ENCODE measurements at places on chromosomes 6 and 20. TPM values are rescaled to one million over a fixed set of nuclear protein-coding genes. Genes with fewer than 3 reads are reported as not detected.

Gene NSFL1C
- 43.5 TPM for total RNA-seq

Gene HUS1B
- total RNA-seq, result 0.23 TPM

Gene CRISP2
- total RNA-seq, result not detected

Gene FOXF2
- not detected for total RNA-seq

DNA sequence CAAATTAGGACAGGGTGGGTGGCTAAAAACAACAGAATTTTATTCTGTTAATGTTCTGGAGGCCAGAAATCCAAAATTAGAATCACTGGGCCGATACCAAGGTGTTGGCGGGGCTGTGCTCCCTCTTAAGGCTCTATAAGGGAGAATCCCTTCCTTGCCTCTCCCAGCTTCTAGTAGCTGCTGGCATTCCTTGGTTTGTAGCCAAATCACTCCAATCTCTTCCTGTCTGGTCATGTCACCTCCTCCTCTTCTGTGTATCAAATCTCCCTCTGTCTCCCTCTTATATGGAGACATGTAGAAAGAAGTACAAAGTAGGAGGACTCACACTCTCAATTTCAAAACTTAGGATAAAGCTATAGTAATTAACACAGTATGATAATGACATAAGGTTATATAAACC lies 102.9 kb upstream of the SIRPA start:
- no peak for DNase-seq

DNA sequence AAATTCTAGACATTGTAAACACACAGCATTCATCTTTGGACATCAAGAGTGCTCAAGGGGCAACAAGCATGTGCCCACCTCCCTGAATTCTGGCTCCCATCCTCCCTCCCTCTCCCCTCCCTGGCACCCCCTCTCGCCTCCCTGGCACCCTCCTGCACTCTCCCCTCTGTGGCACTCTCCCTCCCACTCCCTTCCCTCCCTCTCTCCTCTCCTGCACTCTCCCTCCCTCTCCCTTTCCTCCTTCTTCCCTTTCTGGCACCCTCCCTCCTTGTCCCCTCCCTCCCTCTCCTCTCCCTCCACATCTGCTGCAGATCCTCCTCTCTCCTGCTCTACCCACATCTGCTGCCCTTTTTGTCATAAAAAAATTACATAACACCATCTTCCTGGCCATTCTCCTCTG lies 113.0 kb upstream of the SLC22A23 start:
- no peak for DNase-seq

DNA sequence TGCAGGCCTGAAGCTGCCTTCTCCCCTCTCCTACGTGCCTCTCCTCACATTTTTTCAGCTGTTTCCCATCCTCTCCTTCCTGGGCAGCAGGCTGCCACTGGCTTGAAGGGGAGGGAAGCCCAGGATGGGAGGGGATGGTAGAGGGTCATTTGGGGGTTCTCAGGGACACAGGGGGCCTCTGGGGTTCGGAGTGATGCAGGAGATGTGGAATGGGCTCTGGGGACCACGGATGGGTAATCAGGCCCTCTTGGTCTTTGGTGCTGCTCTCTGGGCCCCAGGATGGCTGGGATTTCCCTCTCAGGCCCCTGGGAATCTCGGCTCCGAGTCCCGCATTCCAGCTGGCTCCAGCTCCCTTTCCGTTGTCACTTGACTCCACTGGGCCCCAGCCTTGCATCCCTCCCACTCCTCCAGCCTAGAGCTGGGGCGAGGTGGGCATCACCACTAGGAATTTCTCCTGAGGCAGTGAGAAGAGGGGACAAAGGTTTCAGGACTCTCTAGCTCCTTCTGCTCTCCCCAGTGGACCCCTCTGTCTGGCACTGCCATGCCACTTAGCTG lies 2.0 kb upstream of the DDR1 start:
- peak; percentile 35 for DNase-seq

DNA sequence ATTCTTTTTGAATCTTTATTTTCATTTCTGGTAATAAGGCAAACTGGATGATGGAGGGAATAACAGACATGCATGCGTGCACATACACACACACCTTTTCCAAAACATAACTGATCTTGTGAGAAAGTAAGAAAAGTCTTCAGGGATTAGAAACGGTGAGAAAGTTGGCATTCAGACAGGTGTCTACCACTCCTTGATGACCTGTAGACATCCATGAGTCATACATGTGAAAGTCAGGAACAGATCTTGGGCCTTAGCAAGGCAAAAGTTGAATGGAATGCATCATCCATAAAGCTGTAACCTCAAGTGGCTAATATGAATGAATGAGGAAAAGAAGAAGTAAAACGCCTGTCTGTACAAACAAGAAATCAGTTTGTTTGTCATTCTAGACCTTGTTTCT lies 97.3 kb downstream of the GRIK2 start:
- no peak for DNase-seq

- DNase-seq, result no peak
Measured at GRCh38 chr20:5918856-5919625, 31.3 kb downstream of the TRMT6 start.

- DNase-seq, result no peak
Measured at GRCh38 chr6:13429406-13429753, 58.0 kb downstream of the GFOD1 start.

DNA sequence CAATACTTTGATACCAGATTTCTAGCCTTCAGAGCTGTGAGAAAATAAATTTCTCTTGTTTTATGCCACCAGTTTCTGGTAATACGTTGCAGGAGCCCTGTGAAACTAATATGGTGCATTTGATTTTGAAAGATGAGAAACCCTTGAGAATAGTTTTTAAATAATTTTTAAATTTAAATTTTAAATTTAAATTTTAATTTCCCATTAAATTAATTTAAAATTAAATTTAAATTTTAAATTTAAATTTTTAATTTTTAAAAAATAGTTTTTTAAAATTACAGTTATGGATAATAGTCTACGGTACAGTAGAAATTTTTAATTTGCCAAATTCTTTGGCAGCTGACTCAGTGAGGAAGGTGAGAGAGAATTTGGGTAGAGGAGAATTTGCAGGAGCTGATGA lies 68.6 kb upstream of the SLC24A3 start:
- no peak for DNase-seq

DNA sequence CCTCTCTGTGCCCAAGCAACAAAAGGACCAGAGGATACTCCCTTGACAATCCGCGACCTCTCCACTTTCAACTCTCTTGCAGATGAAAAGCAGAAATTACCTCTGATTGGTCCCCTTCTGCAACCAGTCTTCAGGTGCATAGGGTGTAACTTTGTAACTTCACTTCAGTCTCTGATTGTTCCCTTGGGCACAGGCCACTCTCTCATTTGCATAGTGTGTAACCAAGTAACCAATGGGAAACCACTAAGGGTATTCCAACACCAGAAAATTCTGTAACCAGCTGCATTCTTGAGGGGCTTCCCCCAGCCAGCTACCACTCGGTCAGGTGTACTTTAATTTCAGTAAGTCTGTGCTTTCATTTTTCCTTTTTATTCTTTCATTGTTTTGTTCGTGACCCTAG lies 4.4 kb upstream of the RAET1L start:
- DNase-seq, result no peak

DNA sequence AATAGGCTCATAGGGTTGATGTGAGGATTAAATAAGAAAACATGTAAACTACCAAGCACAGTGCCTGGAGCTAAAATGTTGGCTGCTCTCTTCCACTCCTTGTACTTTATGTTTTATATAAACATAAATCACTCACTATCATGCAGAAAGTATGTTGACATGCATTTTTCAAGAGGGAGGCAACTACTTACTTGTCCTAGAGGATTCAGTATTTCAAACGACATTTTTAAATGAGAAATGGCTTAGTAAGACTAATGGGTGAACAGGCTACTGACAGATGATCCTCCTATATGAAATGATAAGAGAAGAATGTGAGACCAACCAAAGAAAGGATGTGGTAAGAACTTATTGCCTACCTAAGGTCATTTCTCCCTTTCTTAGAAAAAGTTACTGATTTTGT lies 21.0 kb downstream of the LATS1 start:
- DNase-seq, result no peak

DNA sequence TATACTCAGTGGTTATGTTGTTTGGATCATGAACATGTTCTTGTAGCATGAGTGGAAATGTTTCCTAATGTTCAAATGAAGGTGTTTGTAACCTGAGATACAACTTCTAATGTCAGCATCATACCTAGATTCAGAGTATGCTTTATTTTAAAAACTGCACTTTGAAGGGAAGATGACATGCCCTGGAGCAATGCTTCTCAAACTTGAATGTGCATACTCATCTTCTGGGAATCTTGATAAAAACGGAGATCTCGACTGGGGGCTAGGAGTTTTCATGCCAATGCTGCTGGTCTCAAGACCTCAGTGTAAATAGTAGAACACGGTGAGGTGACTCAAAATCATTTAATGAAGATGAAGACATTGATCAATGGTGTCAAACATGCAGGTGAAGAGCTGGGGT lies 440.0 kb upstream of the NOX3 start:
- DNase-seq, result no peak

DNA sequence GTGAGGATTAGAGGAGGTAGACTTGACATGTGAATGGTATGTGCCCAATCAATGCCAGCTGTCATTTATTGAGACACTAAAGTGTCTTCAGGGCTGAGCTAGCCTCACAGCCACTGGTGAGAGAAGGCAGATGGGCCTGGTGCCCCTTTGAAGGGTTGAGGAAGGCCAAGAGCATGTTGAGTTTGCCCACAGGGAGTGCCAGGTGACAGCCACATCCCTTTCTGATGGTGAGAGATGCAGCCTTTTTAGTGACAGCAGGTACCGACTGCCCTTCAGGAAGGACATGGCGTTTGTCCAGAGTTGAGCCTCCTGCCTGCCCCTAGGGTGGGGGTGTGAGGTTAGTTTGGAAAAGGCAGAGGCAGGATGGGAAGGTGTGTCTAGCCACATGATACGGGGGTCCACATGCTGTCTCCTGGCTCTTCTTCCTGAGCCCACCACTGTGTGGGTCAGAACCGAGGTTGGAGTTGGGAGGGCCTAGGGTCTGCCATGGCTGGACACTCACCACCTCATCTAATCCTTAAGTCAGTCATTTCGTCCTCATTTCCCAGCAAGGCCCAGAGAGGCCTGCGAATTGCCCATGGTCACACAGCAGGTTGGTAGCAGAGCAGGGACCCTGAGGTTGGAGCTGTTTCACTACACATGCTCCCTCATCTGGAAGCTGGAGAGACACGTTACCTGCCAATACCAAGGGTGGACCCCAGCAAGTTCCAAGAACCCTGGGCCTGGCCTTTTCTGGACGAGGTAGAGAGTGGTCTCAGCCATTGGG lies 32.5 kb downstream of the SPDEF start:
- no peak for DNase-seq

DNA sequence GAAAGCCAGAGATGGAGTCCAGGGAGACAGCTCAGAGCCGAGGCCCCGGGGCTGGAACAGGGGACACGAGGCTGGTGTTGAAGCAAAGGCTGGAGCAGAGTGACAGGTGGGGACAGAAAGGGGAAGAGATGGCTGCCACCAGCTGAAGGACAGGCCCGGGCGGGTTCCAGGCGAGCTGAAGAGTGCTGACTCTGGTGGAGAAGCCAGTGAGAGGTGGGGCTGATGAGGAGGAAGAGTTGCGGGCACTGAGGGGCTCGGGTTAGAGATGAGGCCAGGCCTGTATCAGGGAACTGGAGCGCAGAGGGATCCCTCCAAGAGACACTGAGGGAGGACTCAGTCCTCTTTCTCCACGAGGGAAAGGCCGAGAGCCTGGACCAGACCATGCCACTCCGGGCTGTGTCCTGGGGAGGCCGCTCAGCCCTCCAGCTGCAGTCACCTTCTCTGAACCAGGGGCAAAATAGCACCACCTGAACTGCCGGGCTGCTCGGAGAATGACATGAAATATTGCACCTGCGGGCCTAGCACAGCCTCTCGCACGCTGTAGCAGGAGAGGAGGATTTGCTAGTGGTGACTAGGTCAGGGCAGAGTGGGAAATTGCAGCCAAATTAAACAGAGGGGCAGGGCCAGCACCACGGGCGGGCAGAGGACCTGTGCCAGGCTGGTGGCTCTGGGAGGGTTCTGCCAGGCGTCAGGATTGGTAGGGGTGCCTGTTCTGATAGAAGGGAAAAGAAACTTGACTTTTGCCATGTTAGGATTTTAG lies 175.9 kb downstream of the ZDHHC14 start:
- DNase-seq, result peak; percentile 89

DNA sequence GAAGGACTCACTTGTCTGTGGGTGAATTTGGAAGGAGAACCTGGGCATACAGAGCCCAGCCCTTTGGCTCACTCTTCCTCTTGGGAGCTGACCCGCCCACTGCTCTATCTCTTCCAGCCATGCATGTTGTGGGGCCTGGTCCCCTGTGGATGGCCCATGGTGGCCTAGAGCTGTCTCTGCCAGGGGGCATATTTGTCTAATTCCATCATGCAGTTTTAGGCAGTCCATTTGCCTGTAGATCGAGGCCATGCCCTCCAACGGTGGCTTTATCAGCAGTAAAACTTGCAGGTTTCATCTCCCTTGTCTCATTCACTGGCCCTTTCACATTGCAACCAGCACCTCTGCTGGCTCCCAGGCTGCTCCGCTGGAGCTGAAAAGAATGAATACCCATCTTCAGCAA lies 12.9 kb upstream of the EZR start:
- DNase-seq, result no peak

GRCh38 chr6:2235777-2236495 lies 9.5 kb downstream of the GMDS start:
- no peak for DNase-seq
